Smooth muscle cell of the brain vasculature (primary cell): ENCODE measurements at places on chromosomes 1 and 21.

- no peak for DNase-seq
Observed at GRCh38 chr21:35559829-35560225, 500.5 kb downstream of the SETD4 start.

DNA sequence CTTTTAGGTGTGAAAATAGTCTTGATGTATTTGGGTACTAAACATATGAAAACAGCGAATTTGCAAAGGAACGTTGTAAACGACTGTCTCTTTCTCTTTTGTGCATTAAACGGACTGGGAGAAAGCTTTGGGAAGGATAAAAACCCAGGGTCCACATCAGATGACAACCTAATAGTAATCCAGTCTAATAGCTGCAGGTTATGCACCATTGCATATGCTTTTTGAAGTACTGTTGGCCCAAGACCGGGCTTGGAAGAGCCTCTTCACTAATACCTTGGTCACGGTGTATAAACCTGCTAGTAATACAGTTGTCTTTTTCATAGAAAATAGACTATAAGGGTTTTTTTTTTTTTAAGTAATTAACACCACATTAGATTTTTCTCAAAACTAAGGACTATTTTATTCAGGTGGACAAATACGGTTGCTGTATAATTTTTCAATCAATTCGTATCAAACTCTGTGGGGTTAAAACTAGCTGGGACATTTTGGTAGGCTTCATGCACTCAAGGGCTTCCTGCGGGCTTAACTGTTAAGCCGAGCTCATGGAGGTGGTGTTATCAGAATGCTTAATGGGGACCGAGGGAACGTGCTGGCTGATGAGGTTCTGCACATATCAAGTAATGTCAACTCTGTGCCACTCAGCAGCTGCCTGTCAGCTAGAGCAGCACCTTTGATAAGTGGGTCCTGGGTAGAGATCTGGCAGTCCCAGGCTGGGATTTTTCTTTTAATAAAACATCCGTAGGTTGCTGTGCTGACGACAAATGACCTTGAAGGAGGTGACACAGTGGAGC lies 2.1 kb downstream of the RYR2 start:
- DNase-seq = no peak

- DNase-seq = no peak
Observed at GRCh38 chr1:26378879-26379251, 6.3 kb upstream of the ZNF683 start.

DNA sequence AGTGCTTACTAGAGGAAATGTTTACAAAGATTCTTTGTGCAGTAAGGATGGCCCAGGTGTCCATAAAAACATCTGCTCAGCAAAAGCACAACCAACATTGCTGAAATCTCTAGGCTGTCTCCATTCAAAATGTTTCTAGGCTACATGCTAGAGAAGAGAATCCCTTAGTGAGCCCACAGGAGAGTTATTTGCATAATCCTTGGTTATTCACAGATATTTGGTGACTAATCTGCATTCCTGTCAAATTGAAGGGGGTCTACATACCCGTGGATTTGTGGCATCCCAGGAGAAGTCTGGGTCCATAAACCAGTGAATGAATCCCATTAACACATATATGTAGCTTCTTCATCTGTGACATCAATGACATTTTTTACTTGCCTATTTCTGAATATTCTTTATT lies 261.3 kb upstream of the ESRRG start:
- no peak for DNase-seq

DNA sequence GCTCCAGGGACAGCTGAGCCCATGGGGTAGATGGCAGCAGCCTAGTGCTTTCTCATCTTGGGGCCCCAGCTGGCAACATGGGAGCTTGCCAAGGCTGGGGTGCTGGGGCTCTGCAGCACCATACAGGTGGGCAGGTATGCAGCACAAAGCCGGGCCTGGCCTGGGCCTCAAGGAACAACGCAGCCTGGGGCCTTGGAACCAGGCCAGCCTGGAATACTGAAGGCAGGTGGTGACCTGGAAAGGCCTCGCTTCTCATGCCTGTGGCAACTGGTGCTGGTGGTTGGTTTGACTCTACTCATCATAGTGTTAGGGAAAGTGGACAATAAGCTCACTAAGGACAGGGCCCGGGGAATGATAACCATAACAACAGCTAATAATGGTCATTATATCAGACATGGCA lies 27.0 kb upstream of the SDHB start:
- no peak for DNase-seq

DNA sequence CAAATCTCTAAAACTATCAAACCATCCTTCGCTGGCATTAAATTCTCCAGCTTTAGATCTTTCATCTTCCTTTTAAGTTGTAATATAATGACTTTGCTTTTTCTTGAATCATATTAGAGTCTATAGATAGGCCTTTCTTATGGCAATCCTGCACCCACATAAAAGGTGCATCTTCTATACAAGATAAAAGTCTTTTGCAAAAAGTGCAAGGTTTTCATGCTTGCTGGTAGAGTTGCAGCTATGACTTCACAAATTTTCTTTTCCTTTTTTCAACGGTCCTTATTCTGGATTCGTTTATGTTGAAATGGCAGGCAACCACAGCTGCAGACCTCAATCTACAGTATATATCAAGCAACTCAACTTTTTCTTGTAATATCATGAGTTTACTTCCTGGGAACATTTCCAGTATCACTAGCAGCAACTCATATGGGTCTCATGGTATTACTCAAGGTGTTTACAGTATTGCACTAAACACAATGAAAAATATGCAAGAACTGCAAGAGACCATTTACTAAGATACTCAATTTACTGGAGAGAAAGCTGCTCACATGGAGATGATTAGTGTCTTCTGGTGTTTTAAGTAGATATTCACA lies 22.1 kb downstream of the OMA1 start:
- DNase-seq = no peak

- no peak for DNase-seq
Observed at GRCh38 chr21:29534448-29534847, 235.7 kb downstream of the BACH1 start.

DNA sequence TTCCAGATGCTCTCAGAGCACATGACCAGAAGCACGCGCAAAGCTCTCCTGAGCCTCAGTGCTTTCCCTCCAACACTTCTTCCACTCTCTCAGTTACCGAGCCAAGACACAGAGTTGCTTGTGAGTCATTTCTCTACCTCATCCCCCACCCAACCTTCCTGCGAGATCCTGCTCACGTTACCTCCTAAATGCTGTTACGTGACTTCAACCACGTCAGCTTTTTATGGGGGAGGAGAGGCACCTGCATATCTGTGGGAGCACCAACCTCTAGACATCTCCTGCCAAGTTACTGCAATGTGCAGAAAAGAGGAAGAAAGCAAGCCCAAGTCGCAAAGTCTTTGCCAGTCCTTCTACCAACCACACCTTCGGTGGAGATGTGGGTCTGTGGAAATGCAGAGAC lies 27.2 kb upstream of the ERG start:
- no peak for DNase-seq

DNA sequence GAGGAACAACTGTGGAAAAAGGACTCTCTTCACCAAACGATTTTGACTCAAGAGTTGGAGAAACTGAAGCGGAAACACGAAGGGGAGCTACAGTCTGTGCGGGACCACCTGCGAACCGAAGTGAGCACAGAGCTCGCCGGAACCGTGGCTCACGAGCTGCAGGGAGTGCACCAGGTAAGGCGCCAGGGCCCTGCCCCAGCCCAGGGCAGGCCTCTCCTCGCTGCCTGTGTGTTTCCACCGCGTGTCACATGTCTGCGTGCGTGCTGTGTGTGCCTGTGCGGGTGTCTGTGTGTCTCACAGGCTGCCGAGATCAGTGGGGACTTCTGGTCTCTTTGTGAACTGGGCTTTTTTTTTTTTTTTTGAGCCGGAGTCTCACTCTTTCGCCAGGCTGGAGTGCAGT lies 43.0 kb downstream of the PCNT start:
- DNase-seq = no peak

GRCh38 chr1:244006961-244007360 lies 44.1 kb upstream of the ZBTB18 start:
- DNase-seq = no peak

DNA sequence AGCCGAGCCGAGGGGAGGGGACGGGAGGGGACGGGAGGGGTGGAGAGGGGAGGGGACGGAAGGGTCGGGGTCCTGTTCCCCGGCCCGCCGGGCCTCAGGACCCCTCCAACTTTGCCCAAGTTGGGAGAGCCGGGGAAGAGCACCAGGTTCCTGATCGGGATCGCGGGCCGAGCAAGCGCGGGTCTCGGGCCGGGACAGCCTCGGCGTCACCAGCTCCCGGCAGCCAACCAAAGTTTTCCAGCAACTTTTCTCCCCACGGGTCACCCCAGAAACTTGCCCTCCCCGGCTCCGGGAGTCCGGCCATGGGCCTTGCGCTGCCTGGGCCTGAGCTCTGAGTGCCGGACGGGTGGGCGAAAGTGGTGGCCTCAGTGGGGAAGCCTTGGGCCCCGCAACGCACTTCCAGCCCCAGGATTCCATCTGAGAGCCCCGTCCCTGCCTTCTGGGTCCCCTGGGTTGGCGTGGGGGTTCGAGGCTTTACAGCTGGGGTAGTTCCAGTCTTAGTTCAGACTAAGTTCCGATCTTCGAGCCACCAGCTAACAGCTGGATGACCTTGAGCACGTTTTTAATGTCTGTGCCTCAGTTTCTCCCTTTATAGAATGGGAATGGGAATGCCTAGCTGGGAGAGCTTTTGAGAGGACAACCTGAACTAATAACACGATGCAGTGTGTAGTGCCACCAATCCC lies 458 bp downstream of the ZC3H12A start:
- DNase-seq = no peak

- no peak for DNase-seq
Observed at GRCh38 chr21:45019887-45020537, 54.4 kb upstream of the ADARB1 start.

DNA sequence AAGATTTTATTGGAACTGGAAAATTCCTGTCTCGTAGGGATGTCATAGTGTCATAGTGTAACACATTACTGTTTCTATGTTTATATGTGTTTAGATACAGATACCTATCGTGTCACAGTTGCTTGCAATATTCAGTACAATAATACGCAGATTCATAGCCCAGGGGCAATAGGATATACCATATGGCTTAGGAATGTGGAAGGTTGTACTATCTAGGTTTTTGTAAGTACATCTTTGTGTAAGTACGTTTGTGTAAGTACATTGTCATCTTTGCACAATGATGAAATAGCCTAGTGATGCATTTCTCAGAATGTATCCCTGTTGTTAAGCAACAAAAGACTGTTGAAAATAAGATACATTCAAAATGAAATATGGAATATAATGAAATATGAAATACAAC lies 68.9 kb downstream of the CAMTA1 start:
- DNase-seq = no peak

DNA sequence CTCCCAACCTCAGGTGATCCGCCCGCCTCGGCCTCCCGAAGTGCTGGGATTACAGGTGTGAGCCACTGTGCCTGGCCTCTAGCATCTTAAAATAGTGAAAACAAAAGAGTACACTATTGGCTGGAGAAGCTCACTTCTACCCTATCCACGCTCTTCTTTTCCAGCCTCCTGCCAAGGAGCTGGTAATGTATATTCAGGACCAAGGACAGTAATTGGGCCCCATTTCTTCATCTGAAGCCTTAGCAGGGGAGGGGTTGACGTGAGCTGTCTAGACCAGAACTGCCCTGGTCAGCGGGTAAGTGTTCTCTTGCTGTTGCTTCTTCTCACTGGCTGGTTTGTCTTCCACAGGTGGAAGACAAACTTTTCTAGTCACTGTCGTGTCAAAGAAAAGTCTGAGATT lies 70.2 kb downstream of the DNM3 start:
- no peak for DNase-seq

DNA sequence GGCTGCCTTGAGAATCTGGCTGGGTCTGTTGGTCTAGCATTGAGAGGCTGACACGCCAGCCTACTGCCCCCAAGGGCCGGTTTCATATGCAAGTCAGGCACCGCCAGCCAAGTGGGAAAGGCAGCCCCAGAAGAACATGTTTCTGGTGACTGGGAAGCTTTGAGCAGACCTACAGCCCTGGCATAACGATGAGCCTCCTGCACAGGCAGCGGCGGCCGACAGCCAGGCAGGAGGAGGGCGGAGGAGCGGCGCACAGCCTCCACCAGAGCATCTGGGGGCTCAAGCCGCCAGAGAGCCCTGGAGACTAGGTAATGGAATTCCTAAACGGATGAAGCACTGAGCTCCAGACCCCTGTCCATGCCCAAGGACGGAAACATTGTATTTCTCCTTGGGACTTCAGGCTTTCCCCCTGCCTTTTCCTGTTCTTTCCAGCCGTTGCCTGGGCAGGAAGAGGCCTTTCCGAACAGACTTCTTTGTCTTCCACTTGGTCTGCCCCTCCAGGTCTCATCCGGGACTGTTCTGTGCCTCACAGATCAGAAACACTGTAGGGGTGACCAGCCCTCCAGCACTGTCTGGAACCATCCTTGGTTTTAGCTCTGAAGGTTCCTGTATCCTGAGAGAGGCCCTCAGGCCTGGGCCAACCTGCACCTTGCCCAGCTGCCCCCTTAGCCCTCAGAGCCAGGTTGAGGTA lies 59.5 kb downstream of the IRF2BP2 start:
- no peak for DNase-seq

GRCh38 chr1:245528258-245528635 lies 373.5 kb downstream of the KIF26B start:
- DNase-seq = no peak

- DNase-seq = no peak
Observed at GRCh38 chr1:113946112-113946511, 17.0 kb downstream of the HIPK1 start.

GRCh38 chr1:26530895-26531598 lies 1.5 kb downstream of the RPS6KA1 start:
- no peak for DNase-seq

DNA sequence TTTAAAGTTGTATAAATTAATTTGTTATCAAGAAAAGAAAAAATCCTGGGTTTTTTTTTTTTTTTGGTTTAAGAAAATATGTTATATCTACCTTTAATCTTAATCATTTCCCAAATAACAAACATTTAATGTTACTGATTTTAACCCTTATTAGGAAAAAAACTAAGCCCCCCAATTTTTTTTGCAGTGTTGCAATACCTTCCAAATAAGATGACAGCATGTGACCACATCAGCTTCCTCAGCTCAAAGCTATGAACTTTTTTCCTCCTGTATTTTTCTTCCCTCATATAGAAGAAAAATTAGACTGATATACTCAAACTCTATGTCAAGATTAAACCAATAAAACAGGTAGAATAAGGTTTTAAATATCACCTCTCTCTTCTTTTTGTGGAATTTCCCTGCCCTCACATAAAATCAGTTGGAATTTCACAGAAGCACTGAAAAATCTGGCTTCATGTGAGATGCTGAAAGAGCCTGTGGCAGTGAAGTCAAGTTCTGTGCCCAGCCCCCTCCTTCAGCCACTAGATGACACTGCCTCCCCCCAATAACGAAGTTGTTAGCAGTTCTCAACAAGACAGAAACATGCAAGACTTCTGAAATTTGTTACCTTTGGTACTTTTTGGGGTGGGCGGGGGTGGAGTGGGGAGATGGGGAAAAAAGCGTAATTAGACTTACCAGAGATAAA lies 9.6 kb upstream of the SMYD2 start:
- no peak for DNase-seq

DNA sequence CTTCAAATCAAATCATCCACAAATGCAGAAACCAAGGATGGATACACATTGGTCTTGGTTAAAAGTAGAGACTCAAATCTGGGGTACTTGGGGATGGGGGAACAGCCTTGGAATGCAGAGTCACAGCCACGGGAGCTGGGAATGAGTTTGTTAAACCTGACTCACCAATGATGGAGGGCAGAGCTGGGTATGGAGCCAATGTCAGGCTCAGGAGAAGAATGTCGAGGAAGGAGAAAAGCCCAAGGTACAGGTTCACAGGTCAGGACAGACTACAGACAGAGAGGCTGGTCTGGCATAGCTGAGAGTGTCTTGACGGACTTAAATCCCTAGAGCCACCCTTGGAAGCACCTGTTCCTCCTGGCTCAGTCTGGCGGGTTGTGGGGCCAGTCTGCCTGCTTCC lies 237.6 kb downstream of the NTNG1 start:
- no peak for DNase-seq
